Stimulated activated CD4-positive, alpha-beta T cell treated with anti-CD3 and anti-CD28 coated beads, Interleukin-15, amount 100 ng/mL, for 48 hours (primary cell): ENCODE measurements at places on chromosomes 16 and 17.

GRCh38 chr17:36721560-36722120, 120.3 kb downstream of the MRM1 start:
- DNase-seq = peak; percentile 33

DNA sequence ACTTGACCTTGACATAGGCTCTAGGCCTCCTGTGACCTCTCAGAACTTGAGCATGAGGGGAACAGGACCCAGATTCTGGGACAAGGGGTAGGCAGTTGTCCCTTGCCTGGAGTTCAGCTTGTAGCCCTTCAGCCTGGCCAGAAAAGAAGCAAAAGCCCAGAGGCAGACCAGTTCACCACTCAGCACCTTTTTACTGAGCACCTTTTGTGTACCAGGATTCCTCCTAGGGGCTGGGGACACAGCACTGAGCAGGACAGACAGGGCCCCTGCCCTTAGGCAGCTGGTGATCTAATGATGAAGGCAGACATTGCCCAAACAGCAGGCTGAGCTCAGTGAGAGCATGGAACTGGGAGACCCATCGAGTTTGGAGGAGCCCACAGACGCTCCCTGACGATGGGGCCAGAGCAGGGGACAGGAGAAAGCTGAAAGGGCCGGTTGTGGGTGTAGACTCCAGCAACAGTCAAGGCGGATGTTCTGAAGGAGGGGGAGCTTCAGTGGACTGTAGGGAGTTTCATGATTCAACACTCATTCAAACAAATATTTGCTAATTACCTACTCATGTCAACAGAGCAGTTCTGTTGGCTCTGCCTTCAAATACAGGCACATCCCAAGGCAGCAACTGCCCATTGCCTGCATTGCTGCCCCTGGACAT, 32.0 kb downstream of the SBK1 start:
- DNase-seq = no peak

- no peak for DNase-seq
Measured at GRCh38 chr16:58337090-58337444, 42.2 kb upstream of the PRSS54 start.

DNA sequence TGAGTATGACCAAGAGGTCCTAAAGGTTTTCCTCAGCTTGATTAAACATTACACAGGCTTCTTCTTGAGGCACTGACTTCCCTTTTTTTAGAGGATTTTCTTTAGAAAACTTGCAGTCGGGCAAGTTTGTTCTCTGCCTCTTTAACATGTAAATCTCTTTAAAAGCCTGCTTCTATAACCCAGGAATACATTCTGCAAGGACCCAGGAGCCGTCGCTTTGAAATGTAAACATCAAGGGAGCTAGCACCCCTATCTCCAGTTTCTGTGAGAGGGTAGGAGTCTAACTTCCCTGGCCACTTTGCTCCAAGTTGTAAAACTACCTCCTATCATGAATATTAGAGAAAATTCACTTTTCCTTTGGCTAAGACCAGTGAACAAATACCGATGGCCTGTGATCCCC, 201.5 kb upstream of the CPHXL start:
- DNase-seq = no peak

- DNase-seq = no peak
Measured at GRCh38 chr17:705863-706262, 8.8 kb downstream of the VPS53 start.

DNA sequence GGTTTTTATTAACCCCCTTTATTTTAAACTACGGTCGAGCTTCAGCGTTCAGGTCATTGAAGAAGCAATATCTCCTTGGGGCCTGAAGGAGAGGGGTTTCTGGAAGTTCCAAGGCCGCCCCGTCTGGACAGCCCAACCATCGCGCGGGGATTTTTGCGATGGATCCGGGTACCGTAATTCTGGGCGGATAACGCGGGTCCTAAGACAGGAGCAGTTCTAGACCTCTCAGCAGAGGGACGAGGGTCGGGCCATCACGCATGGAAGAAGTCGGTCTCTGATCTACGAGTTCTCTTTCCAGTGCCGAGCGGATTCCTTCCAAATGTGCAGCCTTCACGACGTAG, 3.6 kb downstream of the BORCS6 start:
- no peak for DNase-seq

DNA sequence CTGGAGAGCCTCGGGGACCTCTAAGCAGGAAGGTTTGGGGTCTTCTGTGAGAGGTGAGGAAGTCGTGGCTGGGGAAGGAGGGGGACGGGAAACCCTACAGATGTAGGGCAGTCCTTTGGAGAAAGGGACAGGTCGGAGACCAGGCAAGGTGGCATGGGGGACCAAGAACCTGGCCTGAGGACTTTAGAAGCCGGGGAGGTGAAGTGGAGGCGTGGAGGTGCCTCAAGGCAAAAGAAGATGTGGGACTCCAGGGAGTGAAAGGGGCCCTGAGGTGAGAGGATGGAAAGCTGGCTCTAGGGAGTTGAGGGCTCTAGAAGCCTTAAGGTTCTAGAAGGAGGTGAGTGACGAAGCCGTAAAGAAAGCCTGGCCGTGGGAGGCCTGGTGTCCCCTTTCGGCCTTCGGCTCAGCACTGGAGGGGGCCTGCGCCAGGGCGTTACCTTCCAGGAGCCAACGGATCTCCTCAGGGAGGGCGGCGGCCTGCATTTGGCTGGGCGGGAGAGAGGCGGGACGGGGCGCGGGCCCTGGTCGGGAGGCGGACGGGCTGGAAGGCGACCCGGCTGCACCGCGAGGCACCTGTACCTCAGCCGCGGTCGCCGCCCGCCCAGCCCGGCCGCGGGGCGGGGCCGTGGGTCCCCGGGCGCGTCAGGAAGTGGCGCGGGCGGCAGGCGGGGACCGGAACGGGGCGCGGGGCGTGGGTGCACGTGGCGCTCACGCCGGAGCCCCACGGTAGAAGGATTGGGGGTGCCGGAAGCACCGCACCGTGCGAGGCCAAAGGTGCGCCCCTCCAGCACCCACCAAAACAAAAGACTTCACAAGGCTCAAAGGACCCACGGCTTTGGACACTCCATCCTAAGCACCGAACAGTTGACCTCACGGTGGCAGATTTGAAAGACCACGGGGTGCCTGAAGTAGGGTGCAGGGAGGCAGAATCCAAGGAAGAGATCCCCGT, at the start of gene SKAP1:
Gene SKAP1 (minus strand): TSS at position 577 of the 949 bp plus-strand sequence.
- DNase-seq = peak; percentile 46

- DNase-seq = peak; percentile 56
Measured at GRCh38 chr17:35312790-35313711, 60.4 kb downstream of the SLFN11 start.

- no peak for DNase-seq
Measured at GRCh38 chr17:2995886-2996809, 67.3 kb downstream of the OR1D5 start.

- no peak for DNase-seq
Measured at GRCh38 chr17:17170346-17170985, 35.7 kb downstream of the PLD6 start.

- DNase-seq = no peak
Measured at GRCh38 chr16:28943281-28943680, 7.5 kb upstream of the NFATC2IP start.

DNA sequence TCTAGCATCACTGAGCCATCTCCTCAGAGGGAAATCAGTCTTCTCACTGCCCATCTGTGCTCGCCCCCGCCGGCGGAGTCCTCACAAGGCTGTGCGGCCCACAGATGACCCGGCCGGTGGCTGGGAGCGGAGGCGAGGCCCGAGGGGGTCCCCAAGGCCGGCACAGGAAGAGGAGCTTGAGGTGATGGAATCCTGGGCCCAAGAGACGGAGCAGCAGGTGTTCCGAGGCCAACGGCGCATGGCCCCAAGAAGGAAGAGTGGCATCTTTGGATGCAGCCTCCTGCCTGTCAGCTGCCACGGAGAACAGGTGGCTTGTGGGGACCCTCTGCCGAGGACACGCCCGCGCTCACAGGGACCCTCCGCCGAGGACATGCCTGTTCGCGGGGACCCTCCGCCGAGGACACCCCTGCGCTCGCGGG, 72.7 kb upstream of the GNG13 start:
- no peak for DNase-seq

- no peak for DNase-seq
Measured at GRCh38 chr17:60451071-60451470, 28.8 kb downstream of the CHCT1 start.

- DNase-seq = no peak
Measured at GRCh38 chr16:30736995-30737793, 11.0 kb upstream of the PHKG2 start.

DNA sequence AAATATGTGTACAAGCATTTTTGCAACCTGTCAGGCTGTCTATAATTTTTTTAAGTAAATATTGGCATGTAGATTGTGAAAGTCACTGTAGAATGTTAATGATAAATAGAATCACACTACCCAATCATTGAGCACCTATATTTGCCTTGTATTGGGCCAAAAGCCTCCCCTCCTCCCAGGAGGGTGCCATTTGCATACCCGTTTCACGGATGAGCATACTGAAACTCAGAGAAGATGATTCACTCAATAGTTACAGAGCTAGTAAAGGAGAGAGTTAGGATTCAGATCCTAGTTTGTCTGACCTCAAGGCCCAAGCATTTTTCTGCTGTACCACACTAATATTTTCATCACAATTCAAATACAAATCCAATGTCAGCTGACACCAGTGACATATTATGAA, 299.7 kb upstream of the CDH11 start:
- no peak for DNase-seq

GRCh38 chr17:57943645-57944044, 11.6 kb downstream of the CUEDC1 start:
- DNase-seq = no peak

- peak; percentile 18 for DNase-seq
Measured at GRCh38 chr16:67246756-67247191, 507 bp downstream of the FHOD1 start.

DNA sequence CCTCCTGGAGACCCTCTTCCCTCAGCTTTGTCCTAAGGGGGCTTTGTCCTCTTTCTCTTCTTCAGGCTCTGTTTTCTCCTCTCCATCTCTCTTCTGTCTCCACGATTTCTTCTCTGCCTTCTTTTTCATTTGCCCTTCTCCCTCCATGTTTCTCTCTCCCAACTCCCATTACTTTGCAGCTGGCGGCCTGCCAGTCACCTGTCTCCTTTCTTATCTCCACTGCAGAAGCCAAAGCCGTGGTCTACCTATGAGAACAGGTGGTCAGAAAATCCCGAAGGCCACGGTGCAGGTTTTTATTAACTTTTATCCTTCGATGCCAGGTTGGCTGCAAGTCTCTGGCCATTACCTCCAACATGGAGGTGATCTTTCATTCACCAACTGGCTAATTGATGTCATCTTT, 45.1 kb downstream of the FZD2 start:
- DNase-seq = no peak

GRCh38 chr17:28427371-28427770, 21.4 kb upstream of the SLC46A1 start:
- DNase-seq = no peak
